CD4-positive, alpha-beta memory T cell (primary cell): ENCODE measurements at places on chromosomes 3 and 15. TPM values are rescaled to one million over a fixed set of nuclear protein-coding genes. Genes with fewer than 3 reads are reported as not detected.

GRCh38 chr3:164194842-164195241 lies 883.5 kb downstream of the SI start:
- no peak for DNase-seq

CPN2 gene
- not detected for total RNA-seq

DNA sequence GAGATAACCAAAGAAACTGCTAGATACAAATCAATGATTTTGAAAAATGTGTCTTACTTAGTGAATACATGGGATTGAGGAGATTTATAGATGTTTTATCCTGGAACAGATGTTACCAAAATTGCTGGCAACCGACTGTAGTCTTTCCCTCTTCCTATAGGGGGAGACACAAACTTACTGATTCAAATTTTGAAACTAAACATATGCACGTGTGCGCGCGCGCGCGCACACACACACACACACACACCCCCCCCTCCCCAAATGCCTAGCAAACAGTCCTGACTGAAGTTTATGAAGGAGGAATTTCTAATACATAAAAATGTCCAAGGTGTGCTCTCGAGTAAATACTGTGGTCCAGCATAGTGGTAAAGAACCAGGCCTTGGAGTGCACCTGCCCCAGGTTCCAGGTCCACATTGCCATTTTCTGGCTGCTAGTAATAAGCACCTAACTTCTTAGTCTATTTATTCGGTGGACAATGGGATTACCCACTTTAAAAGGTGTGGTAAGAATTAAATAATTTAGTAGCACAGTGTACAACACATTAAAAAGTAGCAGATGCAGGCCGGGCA lies 18.5 kb upstream of the C3orf62 start:
- peak; percentile 28 for DNase-seq

GRCh38 chr15:38696109-38696727 lies 131.6 kb upstream of the RASGRP1 start:
- DNase-seq, result peak; percentile 88

CD80 gene
- 0.44 TPM for total RNA-seq

- no peak for DNase-seq
Observed at GRCh38 chr15:71495398-71495780, 315.0 kb upstream of the NR2E3 start.

DNA sequence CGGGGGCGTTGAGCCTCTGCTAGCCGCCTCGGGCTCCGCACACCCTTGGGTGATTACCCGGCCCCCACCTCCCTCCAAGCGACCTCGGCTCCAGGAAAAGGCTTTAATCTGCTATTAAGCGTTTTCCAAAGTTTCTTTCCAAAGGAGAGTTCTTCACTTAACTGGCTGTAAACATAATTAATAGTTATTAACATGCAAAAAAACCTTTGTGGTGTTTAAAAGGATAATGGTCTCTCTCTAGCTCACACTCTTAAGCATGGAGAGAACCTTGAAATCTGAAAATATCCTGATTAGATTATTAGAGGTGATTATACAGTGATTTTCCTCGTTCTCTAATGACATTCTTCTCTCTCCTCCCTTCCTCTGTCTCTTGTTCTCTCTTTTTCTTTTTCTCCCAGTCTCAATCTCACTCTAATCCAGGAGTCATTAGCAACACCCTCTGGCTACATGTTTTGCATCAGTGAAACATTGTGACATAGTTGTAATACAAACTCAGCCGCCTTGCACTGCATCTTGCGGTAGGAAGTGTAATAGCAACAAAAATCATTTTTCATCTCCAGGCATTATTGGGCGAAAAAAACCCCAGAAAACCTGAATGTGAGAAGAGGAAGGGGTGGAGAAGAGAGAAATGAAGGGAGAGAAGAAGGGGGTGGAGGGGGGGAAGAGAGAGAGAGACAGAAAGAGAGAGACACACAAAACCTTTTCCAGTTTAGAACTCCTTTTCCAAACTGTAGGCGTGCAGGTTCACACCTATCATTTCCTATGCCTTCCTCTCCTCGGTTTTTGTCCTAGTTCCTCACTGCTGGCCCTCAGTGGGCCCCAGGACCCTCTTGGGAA lies 24.4 kb downstream of the NR2F2 start:
- no peak for DNase-seq

FBXL2 gene
- total RNA-seq, result not detected
